ENCODE measurements at places on chromosomes 3 and 15.

DNA sequence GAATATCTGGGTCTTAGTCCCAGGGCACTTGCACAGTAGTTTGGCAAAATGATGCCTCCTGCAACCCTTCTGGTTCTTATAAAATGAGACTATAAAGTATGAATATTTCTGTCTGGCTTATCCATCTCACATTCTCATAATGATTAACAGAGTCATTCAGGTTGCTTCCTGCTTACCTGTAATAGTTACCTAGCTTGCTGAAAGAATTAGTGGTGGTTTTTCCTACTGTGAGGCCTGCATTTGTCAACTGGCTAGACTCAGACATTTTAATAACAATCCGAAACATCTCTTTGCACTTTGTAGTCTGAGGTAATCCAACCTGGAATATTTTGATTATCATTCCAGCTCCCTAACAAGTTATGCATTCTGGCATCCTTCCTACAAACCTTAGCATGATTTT, 75.6 kb upstream of the POU1F1 start:
- DNase-seq: no peak

- no peak for DNase-seq
Measured at GRCh38 chr3:156483002-156483401, 71.9 kb downstream of the SSR3 start.

GRCh38 chr3:67685499-67685898, 31.1 kb upstream of the SUCLG2 start:
- no peak for DNase-seq

DNA sequence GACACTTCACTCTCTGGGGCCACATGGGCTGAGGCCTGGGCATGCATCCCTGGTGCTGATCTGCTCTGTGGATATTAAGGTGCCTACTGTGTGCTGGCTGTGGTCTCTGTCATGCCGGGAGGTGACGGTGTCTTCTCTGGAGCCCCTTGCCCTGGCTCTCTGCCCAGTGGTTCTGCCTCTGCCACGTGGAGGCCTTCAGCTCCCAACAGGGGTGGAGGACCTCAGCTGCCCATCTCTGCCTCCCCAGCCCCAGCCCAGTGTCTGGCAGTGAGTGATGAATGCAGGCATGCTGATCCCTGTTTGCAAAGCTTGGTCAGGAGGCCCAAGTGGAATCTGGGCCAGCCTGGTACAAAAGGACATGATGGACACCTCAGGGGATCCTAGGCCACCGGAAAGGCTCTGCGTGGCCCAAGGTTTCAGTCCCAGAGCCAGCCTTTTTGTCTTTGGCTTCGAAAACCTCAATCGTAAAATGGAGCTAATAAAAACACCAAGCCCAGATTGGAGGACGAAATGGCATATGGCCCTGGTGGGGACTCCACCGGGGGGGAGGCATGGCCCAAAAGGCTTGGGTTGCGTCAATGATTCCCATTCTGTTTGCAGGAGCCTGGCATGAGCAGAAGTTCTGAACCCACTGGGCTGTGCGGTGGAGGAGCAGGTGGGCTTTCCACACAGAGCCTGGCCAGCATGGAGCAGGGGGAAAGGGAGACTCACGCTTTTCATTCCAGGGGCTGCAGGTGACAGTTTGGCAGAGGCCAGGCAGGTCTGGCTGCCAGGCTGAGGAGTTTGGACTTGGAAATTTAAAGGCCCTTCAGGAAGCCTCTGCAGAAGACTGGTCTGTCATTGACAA, 54.7 kb upstream of the KLF13 start:
- DNase-seq: no peak

DNA sequence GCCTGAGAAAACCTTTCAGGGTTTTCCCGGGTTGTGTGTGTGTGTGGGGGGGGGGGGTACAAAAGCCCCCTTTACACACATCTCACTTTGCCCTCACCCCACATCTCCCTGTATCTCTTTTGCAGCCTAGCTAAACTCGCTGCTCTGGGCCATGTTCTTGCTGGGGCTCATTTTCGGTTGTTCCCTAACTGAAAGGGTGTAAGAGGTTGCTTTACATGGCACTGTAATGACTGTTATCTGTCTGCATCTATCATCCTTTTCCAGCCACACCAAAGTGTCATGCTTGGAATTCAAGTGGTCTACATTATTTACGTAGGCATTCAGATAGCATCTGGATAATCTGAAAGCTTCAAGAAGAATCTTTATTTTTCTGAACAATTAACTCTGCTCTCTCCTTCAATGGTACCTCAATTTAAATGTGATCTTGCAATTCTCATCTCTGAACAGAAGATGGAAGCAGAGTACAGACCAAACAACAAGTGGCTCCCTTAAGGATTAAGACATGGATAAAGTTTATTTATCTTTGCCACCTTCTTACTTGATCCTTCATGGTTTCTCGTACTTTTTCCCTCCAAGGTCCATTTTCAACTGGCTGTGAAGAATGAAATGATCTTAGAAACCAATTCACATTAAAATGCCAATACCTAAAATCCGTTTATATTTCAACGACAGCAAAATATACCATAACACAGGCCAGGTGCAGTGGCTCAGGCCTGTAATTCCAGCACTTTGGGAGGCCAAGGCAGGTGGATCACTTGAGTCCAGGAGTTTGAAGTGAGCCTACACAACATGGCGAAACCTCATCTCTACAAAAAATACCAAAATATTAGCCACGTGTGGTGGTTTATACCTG, 34.9 kb downstream of the DCLK3 start:
- DNase-seq: peak; percentile 43

DNA sequence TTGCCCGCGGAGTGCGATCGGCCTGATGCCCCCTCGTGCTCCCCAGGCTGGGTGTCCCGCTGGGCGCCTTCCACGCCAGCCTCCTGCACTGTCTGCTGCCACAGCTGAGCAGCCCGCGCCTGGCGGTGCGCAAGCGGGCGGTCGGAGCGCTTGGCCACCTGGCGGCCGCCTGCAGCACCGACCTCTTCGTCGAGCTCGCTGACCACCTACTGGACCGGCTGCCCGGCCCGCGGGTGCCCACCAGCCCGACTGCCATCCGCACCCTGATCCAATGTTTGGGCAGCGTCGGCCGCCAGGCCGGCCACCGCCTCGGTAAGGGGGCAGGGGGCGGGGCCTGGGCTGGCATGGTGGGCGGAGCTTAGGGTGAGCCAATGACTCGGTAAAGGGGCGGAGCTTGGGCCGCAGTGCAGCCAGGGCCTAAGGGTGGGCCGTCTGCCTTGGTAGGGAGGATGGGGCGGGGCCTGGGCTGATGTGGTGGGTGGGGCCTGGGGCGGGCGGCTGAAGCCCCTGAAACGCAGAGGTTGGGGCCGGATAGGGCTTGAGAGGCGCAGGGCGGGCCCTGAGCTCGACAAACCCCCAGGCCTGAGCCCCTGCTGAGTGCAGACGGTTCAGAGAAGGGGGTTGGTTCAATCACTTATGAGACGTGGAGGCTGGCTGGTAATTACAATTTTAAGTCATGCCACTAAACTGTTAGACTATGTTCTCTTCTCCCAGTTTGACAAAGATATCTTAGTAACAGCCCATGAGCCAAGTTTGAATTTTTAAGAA, 13.7 kb downstream of the CAND2 start:
- peak; percentile 94 for DNase-seq

DNA sequence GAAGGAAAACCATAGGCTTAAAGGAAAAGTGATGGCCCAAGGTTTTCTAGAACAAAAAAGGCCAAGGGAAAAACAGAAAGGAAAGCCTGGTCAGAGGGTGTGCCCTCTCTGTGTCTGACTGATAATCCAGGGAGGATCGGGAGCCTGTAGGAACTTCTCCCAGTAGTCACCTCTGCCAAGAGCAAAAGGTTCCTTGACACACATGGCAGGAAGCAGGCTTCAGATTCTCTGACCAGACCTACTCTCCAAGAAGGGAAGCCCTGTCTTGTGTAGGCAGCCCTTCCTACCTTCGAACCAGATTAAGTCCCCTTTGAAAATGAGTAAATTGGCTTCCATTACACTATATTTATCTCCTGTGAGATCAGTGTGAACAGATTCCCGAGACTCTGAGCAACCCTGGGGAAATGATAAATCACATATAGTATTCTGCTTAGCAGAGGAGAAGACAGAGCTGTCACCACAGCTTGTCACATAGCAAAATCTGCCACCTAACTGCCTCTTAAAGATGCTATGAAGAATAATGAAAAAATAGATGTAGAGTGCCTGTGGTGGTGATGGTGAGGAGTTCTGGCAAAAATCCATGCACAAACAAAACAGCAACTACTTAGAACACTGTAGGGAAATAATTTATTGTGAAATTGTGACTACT, 38.8 kb downstream of the PARP14 start:
- no peak for DNase-seq

DNA sequence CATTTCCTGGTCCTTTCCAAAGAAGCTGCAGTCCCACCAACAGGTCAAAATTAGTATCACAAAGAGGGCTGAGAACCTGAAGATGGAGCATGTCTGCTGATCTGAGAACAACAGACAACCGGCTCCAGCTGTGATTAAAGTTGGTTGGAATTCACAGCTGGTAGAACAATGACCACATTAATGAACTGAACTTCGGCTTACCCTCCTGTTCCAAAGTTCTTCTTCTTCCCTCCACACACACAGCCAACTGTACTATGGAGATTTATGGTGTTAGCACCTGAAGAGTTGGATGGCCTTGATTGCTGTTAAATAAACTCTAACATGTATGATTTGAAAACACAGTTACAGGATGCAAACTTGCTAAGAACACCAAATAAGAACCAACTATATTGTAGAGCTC, 27.4 kb upstream of the ROPN1 start:
- no peak for DNase-seq

GRCh38 chr3:186365202-186365974, 3.4 kb upstream of the DGKG start:
- no peak for DNase-seq

- no peak for DNase-seq
Measured at GRCh38 chr3:195761567-195762248, 40.9 kb downstream of the MUC20 start.

DNA sequence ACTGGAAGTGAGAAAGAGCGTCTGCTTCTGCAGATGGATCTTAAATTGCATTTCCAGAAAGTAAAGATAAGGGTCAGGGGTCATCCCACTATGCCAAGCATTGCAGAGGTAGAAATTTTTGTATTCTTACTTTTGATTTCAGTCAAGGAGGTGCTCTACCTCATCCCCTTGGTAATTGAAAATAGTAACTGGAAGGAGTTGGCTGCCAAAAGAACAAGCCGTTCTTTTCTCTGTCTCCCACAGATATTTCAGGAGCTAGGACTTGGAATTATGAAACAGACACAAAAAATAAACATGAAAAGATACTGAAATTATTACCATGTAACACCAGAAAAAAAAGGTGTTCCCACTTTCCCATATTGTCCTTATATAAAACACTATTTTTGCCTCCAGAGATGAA, 309.9 kb upstream of the UMPS start:
- DNase-seq: no peak

DNA sequence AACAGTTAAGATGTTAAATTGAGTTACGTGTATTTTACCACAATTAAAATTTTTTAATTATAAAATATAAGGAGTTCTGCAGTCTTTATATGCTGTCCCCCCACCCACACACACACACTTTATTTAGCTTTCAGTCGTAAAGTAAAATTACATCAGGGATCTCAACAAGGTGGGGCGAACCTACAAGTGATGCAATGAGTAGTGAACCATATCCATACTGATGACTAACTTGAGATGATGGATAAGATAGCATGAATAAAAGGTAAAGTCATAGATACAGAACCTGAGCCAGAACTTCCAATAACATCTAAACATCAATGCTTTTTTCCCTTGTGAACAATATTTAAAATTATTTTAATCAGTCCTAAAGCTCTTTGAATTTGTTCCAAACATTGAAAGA, 77.2 kb downstream of the VPS13C start:
- no peak for DNase-seq

GRCh38 chr15:78879517-78880241, 7.0 kb downstream of the MORF4L1 start:
- no peak for DNase-seq

DNA sequence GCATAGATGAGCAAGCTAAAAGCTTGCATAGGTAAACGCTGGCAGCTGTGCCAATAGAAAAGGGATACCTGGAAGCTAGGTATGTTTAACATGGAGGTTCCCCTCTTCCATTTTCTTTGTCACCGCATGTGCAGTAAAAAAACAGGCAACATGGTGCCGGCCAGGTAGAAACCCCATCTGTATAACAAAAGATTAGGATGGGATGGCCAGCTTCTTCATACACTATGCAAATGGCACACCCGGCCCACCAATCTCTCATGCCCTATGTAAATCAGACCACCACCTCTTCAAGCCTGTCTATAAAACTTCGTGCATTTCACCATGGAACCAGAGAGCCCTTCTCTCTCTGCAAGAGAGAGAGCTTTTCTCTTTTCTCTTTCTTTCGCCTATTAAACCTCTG, 224.3 kb upstream of the P2RY1 start:
- no peak for DNase-seq

DNA sequence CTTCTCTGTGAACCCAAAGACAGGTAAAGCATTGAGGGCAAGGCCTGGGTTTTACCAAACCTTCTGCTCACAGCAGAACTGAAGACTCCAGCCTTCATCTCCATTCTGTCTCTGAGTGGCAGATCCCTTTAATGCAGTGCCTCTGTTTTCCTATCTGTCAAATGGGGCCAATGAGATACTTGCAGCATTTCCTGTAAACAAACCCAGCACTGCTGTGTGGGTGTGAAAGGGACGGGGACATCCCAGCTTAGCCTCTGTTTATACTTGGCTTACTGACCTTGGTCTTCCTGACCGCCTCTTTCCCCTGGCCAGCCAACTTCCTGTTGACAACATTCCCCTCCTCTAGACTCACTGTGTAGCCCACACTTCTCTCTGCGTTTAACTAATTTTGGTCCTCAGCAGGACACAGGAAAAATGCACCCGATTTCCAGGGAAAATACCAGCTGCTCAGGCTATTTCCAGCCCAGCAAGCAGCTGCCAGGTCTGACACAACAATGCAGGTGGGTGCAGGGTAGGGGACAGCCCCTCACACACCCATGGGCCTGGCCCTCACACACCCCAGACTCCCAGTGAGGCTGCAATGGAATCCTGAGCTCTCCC, 105.9 kb upstream of the HERC1 start:
- no peak for DNase-seq

DNA sequence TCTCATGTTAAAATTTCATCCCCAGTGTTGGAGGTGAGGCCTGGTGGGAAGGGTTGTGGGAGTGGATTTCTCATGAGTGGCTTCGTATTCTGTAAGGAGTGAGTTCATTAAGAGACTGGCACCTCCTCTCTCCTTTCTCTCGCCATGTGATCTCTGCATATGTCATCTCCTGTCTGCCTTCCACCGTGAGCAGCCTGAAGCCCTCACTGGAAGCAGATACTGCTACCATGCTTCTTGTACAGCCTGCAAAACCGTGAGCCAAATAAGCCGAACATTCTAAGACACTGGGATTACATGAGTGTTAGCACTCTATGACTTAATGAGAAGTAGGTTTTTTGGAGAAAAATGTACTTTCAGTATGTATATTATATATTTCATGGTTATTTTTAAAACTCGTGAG, 6.8 kb upstream of the GABPB1 start:
- DNase-seq: no peak

GRCh38 chr3:53974324-53974723, 82.7 kb upstream of the SELENOK start:
- no peak for DNase-seq

GRCh38 chr3:19489936-19490335, 341.6 kb downstream of the KCNH8 start:
- DNase-seq: no peak

GRCh38 chr3:72047221-72047871, 262.4 kb upstream of the PROK2 start:
- no peak for DNase-seq

- DNase-seq: no peak
Measured at GRCh38 chr3:27208961-27209616, 160.1 kb downstream of the NEK10 start.

- DNase-seq: no peak
Measured at GRCh38 chr3:93936549-93936948, 37.1 kb downstream of the PROS1 start.

GRCh38 chr3:108589998-108590323, 439 bp downstream of the DZIP3 start:
- no peak for DNase-seq

All from Caco-2 (cell line).